D721Med (cell line): ENCODE measurements at places on chromosomes 13 and 19.

DNA sequence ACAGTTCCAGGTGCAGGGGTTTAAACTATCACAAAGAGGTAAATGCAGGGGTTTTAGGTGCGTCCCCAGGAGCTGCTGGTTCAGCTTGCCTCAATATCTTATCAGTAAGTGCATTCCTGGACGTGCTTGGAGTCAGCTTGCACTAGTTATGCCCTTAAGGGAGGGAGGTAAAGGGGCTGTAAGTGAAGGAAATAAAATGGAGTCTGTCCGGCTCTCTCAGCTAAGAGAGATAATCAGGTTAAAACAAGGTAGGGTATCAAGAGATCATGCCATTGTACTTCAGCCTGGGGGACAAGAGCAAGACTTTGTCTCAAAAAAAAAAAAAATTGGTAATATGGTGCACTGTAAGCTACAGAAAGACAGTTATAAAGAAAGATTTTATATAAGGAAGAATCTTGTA is 69.7 kb downstream of the ZNF100 start:
- no peak for DNase-seq

DNA sequence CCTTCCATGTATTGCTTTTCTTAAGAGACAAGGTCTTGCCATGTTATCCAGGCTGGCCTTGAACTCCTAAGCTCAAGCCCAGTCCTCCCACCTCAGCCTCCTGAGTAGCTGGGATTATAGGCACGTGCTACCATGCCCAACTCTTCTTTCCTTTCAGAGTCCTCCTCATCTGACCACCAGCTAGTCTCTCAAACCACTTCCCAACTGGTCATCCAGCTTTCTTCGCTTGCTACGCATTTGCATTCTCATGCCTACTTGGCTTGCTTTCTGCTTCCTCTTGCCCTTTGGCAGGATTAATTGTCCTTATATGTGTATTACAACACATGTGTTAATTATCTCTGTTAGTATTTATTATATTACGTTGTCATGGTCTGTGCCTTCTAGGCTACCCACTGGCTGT is 6.3 kb downstream of the GPR18 start:
- no peak for DNase-seq

- no peak for DNase-seq
These were observed 5.0 kb upstream of the ADM5 start for GRCh38 chr19:49684251-49684982.

- DNase-seq = no peak
These were observed 104.3 kb downstream of the CCNA1 start for GRCh38 chr13:36536546-36536945.

DNA sequence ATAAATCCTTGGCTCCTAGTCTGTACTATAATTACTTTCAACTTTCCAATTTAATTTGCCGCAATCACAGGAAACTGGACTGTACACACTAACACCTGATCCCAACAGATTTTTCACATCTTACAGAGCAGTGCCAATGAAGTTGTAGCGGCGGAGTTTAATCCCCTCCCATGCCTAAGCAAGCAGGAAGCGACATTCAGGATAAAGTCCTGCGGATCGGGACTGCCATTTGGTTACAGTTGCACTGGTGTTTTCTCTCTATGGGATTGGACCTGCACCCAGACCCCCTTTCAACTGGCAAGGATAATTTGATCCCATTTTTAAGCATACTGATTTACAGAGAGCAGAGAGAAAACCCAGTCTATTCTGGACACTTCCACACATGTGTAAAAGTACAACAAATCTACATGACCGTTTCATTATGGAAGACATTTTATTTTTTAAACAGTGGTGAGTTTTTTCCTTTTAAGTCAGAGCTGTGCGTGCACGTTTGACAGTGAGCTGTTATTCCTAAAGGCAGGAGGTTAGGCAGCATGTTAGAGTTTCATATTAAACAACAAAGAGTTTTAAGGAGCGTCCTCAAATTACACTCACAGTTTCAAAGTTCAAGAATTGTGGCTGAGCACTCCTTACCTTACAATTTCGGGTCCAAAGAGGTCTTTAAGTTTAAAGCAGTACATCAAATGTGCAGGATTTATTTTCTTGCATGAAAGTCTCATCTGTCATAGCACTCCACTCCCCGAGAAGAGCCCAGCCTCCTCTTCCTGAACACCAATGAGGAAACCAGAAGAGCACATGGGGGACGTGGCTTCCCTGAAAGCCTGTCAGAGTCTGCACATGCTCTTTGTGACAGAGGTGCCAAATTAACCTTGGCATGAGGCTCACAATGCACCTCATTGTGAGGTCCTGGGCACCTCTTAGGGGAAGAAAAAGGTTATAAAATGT is 141.6 kb upstream of the RFC3 start:
- DNase-seq = no peak

DNA sequence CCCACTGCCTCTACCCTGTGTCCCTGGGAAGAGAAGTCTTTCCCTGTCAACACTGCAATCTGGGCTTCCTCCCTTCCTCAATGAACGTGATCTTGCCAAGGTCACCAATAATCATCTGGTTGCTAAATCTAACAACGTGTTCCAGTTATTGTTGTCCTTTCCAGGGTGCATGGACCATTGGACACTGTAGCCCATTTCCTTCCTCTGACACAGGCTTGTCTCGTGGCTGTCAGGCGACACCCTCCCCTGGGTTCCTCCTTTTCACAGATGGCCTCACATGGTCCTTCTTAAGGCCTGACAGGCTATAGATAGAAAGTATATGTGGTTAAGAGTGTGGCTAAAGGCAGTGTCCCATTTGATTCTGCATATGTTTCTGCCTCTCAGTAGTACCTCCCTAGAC is 67.7 kb upstream of the STARD13 start:
- DNase-seq = no peak

DNA sequence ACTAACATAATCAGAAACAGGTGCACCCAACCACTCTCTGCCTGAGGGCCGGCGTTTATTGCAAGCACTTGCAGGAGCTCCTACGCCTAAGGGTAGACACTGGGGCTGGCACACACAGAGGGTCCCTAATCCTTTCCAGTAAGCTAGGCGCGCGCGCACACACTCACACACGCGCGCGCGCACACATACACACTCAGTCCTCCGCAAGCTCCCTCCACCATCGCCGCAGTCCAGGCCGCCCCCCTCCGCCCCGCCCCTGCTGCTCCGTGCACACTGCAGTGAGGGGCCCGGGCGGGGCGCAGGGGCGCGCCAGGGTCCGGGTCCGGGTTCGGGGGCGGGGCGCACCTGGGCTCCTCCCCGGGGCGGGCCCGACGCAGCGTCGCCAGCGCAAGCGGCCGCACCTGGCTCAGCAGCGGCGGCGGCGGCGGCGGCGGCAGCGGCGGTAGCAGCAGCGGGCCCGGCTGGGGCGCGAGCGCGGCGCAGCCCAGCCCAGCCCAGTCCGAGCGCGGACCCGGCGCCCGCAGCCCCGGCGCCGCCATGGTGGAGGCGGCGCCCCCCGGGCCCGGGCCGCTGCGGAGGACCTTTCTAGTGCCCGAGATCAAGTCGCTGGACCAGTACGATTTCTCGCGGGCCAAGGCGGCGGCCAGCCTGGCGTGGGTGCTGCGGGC is at the start of gene CAMSAP3:
Gene CAMSAP3 (plus strand): TSS at position 398 of the 668 bp plus-strand sequence. CDS start 140 bp downstream, at position 538.
- no peak for DNase-seq

GRCh38 chr13:113953561-113953960 is 20.3 kb downstream of the C13orf46 start:
- DNase-seq = no peak

DNA sequence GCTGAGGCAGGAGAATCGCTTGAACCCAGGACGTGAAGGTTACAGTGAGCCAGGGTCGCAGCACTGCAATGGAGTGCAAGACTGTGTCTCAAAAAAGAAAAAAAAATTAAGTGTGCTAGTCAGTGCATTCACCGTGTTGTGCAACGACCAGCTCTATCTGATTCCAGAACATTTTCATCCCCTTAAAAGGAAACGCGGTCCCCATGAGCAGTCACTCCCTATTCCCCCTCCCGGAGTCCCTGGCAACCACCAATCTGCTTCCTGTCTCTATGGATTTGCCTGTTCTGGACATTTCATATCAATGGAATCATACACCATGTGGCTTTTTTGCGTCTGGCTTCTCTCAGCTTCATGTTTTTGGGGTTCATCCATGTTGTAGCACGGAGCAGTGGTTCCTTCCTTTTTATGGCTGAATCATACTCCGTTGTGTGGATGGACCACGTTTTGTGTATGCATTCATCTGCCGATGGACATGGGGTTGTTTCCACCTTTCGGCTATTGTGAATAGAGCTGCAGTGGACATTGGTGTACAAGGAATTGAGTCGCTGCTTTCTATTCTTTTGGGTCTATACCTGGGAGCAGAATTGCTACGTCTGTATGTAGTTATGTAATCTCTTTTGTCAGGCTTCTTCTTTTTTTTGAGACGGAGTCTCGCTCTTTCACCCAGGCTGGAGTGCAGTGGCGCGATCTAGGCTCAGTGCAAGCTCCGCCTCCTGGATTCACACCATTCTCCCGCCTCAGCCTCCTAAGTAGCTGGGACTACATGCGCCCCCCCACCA is 19.8 kb downstream of the MYO9B start:
- DNase-seq = no peak

- DNase-seq = no peak
These were observed 216.8 kb downstream of the TEX29 start for GRCh38 chr13:111537115-111537728.

GRCh38 chr19:6041071-6041470 is 63.1 kb upstream of the RANBP3 start:
- DNase-seq = no peak

DNA sequence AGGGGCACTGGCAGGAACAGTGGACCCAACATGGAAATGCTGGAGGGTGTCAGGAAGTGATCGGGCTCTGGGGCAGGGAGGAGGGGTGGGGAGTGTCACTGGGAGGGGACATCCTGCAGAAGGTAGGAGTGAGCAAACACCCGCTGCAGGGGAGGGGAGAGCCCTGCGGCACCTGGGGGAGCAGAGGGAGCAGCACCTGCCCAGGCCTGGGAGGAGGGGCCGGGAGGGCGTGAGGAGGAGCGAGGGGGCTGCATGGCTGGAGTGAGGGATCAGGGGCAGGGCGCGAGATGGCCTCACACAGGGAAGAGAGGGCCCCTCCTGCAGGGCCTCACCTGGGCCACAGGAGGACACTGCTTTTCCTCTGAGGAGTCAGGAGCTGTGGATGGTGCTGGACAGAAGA is 4.1 kb downstream of the KLK2 start:
- DNase-seq = no peak

GRCh38 chr13:52921194-52921593 is 72.8 kb upstream of the PCDH8 start:
- DNase-seq = no peak

DNA sequence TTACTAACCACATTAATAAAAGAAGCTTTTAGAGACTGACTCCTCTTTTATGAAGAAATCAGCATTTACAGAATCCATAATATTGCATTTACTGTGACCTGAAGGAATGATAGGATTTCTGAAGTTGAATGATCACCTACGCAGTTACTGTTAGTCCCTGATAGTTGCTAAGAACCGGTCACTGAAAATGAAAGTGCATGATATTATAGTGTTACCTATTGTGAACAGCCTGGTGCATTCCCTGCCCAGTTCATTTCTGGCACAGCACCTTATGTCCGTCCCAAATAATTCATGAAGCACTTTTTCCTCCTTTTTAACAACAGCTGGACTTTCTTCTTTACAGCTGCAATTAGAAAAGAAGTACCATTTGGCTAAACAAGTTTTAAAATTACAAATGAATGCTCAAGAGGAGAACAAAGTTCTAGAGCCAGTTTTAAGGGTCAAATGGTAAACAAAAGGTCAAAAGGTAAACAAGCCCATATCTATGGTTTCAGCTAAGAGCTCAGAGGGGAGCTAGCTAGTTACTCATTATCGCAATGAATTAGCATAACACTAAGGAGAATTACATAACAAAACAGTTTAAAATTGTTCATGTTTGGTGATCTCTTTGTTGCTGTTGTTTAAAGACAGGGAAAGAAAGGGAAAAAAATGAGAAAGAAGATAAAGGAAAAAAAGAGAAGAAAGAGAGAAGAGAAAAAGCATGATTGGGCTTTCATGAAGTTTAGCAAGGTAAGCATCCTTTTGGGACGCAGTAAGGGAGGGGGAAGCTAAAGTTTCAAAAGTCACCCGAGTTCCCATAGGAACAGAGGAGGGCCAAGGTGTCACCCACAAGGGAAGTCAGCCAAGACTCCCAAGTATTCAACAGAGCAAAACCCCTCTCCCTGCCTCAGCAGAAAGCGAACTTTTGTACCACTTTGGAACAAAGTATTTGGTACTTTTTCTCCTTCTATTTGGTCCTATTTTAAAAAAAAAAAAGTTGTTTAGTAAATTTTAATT is 50.2 kb downstream of the FLT3 start:
- DNase-seq = no peak

DNA sequence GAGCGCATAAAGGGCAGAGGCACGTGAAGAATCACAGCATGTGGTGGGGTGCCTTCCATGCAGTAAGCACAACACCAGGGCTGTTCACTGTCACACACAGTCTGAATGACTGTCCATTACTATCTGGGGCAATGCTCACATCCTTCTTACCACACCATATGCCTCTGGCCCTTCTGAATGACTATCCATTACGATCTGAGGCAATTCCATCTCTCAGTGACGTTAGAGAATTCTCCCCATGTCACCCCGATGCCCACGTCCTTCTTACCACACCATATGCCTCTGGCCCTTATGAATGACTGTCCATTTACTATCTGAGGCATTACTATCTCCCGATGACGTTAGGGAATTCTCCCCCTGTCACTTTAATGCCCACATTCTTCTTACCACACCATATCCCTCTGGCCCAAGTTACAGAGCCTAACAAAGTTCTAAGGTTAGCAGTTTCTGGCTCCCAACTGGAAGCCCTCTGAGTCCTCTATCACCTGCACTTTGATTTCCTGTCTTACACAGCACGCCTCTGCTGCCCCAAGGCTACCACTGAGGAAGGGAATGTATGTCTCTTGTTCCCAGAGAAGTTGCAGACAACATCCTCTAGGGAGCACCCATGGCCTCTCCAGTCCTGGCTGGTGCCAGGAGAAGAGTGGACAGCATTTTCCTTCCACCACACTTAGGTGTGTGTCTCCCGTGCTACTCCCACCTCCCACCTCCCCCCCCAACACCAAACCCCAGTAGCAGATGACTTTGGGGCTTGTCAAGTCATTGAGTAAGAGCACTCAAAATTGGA is 154.8 kb downstream of the COG6 start:
- no peak for DNase-seq
